Spleen (tissue), 13 donors: ENCODE measurements at places on chromosomes 6 and 20.

- no peak for DNase-seq
These were observed 130.1 kb downstream of the CDH4 start for GRCh38 chr20:61382194-61382593.

DNA sequence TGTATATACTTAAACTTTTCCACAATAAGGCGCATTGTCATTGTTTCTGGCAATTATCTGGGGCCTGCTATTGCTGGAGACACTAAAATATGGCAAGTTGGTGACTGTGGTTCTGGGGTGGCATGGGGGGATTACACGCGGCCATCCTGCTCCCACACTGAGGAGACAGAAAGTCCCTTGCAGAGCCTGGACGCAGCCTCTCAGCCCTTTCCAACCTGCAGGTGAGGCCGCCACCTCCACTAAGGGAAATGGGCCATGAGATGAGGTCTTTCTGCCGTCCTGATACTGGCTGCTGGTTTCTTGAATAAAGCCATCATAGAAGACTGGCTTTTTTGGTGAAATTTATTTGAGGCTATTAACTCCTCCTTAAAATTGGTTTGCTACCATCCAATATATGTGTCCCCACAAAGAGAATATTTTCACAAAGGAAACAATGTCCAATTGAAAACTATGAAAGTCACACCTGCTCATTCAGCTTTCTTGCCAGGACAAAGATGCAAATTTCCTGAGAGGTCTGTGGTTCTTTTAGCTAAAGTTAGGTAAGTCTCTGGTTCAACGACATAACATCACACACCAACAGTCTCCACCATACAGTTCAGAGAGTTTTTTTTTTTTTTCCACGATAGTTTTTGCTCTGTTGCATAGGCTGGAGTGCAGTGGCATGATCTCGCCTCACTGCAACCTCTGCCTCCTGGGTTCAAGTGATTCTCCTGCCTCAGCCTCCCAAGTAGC is 13.0 kb downstream of the TXNDC5 start:
- DNase-seq: peak; percentile 47

DNA sequence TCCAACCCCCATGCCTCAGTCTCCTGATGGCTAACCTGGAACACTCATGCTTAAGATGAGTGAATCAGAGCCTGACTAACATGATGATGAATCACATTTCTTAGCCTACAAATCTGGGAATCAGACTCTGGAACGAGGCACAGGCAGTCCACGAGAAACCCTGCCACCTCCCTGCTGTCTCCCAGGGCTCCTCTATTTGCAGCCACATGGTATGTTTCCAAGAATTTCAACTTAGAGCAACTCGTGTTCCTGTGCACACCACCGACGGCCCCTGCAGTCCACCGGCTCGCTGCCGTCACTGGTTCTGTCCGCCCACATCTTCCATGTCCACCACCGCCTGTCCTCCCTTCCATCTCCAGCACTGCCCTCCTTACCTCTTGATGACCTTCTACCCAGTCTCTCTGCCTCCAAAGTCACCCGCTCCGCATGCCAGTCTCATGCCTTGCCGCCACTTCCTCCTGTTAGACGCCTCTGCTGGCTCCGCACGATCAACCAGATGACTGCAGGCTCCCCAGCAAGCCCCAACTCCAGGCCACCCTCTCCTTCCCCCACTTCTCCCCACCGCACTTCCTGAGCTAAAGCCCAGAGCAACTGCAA is 87.6 kb downstream of the AGPAT4 start:
- DNase-seq: no peak

DNA sequence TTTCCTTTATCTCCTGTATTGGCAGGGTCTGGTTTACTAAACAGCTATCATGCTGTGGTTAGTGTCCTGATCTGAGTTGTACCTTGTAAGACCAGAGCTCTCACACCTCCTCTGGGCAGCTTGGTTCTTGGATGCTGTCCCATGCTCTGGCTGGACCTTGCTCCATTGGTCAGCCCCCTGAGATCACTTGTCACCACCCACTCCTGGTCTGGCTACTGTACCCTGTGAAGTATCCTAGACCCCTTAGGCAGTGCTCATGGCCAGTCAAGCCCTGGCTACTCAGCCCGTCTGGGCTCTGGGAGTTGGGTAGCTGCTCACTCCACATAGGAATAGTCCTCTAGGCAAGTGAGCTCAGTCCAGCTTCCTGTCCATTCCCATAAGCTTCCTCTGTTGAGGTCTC is 31.1 kb downstream of the ADGRF4 start:
- no peak for DNase-seq

- no peak for DNase-seq
These were observed 84.8 kb downstream of the ELOVL5 start for GRCh38 chr6:53263917-53264316.

DNA sequence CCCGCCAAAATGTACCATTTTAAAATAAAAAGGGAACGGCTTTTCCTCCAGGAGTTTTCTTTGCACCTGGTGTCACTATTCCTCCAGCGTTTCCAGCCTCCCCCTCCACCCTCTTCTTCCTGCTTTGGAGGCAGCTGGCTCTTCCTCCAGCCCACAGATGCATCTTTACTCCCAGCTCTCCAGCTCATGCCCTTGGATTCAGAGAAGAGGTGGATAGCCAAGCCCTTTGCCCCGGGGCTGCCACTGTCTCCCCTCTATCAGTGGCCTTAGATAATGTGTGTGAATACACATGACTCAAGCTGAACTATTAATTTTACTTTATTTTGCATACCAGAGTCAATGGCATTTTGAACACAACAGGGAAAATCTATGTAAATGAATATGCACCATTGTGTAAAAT is 15.3 kb upstream of the CDH4 start:
- DNase-seq: no peak

- no peak for DNase-seq
These were observed 97.2 kb downstream of the SSR1 start for GRCh38 chr6:7215798-7216231.

DNA sequence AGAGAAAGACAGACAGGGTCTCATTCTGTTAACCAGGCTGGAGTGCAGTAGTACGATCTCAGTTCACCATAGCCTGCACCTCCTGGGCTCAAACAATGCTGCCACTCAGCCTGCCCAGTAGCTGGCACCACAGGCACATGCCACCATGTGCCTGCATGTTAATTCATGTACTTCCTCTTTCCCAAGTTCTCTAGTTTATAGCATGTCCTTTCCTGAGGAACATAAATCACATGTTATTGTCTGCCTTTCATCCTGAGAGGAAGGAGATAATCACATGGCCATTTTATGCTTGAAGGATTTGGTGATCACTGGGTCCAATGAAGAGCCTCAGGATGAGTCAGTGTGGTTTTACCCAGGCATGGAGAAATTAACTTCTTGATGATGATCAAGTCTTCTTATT is 47.9 kb downstream of the COL11A2 start:
- no peak for DNase-seq

- no peak for DNase-seq
These were observed 43.5 kb upstream of the APCDD1L start for GRCh38 chr20:58558486-58559367.

DNA sequence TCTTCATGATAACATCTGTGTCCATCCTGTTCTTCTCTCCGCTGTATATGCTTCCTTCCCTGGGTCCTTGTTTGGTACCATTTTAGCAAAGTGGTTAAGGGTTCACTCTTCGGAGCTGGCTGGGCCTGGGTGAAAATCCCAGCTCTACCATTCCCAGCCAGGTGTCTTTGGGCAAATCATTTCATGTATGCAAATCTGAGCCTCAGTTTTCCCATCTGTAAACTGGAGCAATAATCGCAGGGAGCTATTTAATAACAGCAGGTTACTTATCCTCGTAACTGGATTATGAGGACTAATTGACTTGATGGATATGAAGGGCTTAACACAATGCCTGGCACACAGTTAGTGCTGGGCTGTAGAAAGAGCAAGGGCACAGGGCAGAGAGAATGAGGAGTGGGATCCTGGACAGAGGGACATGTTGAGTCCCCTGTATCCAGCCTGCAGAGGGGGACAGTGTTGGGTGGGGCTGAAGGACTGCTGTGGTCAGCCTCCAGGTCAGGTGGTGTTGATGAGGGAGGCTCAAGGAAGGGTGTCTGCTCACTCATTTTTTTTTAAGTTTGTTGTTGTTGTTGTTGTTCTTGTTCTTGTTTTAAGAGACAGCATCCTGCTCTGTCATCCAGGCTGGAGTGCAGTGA is 44.3 kb upstream of the FAM83D start:
- DNase-seq: peak; percentile 51

- no peak for DNase-seq
These were observed 48.8 kb downstream of the PPP1R3G start for GRCh38 chr6:5133943-5134342.

GRCh38 chr20:8547035-8547650 is 415.1 kb downstream of the PLCB1 start:
- DNase-seq: no peak

DNA sequence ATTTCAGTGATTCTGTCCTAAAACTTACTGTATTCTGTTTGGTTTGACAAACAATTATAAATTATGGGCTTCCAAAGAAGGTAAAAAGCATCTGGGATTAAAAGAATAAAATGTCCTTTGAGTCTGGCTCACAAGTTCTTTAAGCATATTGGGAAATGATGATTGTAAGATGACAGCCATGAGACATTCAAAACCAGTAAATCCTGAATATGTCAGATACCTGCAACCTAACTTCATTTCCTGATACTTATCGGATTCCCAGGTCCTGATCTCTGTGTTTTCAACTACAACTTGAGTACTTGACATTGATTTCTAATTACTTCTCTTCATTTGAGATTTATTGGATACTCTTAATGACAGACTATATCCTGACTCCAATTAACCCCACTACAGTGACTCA is 446.6 kb downstream of the GRIK2 start:
- no peak for DNase-seq

DNA sequence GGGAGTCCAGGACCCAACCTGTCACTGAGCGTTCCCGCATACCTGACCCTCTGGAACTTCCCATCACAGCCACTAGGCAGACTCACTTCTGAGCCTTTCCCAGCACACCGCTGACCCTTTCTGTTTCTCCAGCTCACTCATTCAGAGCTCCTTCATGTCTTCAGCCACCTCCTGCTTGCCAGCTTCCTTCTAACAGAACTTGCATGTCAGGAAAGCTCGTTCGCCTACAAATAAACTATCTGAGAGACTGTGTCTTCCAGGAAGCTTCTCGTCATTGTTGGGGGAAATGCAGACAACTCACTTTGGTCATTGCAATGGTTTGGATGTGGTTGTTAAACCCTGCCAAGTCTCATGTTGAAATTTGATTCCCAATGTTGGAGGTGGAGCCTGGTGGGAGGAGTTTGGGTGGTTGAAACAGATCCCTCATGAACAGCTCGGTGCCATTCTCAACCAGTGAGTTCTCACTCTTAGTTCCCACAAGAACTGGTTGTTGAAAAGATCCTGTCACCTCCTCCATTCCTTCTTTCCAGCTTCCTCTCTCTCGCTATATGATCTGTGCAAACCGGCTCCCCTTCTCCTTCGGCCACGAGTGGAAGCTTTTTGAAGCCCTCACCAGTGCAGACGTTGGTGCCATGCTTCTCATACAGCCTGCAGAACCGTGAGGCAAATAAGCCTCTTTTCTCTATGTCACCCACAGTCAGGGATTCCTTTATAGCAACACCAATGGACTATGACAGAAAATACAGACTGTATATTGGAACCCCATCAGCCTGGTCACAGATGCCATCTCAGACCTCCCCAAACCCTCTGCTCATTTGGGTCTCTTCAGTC is 1.4 kb upstream of the MUC21 start:
- no peak for DNase-seq

DNA sequence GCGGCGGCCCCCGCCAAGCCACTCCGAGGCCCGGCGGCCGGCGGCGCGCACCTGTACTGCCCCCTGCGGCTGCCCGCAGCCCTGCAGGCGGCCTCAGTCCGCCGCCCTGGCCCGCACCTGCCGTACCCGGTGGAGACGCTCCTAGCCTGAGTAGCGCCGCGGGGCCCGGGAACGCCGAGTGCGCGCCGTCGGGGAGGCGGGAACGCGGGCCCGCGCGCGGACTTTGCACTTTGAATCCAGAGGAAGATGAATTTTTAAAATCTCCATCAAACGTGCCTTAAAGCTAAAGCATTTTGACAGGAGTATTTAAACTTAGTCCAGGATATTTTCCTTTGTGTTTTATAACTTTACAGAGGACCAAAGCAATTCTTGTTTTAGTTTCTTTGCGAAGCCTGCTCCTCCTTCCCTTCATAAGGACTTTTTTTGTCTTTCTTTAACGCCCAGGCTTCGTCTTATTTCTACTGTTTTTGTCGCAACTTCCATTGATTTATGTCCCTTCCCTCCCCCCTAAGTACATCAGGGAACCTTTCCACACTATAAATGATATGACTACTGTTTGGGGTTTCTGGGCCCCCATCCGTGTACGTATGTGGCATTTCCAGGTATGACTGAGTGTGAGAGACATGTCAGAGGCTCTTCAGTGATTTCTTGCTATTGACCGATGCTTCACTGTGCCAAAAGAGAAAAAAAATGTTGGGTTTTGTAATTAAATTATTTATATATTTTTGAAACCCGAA is 2.0 kb downstream of the FOXQ1 start:
- DNase-seq: no peak

DNA sequence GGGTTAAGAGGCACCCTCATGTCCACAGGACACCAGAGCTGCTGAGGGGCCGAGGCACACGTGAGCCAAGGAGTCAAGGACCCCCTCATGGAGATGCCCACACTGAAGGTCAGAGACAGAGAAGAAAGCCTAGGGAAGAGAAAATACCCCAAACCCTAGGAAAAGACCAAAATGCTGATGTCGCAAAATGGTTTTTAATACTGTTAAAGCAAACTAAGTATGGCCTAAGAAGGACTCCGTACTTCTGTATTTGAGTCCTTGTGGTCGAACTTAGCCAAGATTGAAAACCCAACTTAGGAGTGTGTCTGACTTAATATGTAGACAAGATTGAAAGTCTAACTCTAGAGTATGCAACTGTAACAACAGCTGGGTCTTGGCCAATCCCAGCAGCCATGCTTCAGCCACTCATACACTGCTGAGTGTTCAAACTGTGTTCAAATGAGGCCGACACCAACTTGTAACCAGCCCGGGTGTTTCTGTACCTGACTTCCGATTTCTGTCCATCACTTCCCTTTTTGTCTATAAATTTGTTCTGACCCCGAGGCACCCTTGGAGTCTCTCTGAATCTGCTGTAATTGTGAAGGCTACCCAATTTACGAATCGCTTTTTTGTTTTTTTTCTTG is 92.6 kb upstream of the AGPAT4 start:
- DNase-seq: no peak

DNA sequence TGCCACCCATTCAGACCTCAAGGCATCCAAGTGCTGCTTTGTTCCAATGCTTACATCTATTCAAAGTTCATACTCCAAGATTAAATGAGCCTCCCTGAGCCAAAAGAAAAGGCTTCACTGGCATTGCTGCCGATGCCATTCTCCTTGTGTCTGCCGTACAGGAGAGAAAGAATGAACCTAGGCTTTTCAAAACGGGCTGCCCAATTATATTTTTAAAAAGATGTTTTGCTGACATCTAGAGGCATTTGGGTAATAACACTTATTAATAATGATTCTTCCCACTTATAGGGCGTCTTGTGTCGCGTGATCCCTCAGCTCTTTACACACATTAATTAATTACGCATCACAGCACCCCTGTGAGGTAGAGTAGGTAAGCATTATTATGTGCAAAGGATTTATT is 545.6 kb downstream of the PKHD1 start:
- DNase-seq: no peak
